ENCODE measurements at places on chromosomes 12 and 14.

DNA sequence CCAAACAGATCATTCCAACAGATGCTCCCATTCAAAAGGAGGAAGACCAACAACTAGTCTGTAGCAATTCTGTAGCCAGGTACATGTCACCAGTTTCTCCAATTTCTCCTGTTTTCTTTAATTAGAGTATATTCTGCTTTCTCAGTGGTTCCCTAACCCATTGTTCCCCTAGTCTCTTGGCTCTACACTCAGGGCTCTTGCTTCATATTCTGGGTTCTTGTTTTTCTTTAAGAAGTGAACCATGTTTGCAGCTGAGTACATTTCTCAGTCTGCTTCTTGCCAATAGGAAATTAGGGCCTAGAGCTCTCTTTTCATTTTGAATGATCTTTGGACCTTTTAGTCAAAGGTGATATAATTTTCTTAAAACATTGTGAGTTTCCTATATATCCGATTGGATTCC lies 29.4 kb upstream of the STXBP6 start:
- DNase-seq, result no peak

DNA sequence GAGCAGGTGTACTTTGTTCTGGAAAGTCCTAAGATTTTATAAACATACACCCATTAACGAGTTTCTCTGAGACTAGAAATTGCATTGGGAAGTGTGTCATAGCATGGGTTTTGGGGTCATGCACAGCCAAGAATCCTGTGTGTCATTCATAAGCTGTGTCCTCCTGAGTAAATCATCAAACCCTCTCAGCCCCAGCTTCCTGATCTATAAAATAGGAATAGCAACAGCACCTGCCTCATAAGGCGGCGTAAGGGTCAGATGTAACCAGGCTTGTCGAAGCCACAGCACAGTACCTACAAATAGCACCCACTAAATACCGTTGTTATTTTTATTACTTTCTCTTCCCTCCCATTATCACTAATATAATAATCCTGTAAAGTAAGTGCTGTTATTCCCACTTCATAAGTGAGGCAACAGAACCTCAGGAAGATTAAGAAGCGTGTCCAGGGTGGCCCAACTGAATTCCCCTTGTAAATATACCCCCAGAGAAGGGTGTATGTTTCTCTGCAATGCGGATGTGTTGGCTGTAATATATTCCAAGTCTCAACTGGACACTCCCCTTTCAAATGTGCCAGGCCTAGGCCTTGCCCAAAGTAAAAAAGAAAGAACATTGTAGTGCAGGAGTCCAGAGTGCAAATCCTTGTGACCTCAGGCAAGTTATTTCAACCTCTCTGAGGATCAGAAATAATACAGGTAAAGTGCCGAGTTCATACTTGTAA lies 188.3 kb upstream of the BCL2L14 start:
- DNase-seq, result no peak

DNA sequence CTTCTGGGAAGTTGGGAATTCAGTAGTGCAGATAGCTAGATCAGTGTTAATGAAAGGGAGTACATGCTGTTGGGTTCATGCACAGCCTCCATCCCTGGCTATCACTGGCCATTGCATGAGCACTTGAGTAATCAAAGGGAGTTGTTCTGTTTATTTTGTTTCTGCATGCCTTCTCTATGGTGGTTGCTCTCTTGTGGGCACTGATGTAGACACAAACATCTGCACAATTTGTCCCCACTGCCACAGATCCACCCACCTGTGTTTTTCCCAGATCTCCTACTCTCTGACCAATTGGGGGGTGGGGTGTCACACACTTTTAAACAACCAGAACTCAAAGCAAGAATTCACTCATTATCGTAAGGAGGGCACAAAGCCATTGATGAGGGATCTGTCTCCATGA lies 89.7 kb upstream of the DHRS4 start:
- no peak for DNase-seq

- no peak for DNase-seq
Observed at GRCh38 chr14:96037891-96038557, 1.1 kb upstream of the C14orf132 start.

GRCh38 chr14:80425686-80426085 lies 214.4 kb upstream of the DIO2 start:
- DNase-seq, result peak; percentile 67

DNA sequence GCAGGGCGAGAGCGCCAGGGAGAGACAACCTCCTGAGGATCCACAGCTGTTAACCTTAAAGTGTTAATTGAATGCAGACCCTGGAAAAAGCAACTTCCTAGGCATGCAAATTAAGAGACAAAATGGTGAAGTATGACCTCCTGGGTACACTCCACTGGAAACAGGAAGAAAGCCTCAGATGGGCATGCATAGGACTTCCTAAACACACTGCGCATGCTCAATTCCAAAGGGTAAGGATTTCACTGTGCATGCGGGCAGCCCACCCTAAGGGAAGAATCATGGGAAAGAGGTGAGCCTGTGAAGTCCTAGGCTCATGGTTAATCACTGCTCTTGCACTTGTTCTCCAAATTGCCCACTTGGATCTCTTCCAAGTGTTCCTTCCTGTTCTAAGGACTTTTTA lies 80.5 kb upstream of the CAPRIN2 start:
- DNase-seq, result no peak

DNA sequence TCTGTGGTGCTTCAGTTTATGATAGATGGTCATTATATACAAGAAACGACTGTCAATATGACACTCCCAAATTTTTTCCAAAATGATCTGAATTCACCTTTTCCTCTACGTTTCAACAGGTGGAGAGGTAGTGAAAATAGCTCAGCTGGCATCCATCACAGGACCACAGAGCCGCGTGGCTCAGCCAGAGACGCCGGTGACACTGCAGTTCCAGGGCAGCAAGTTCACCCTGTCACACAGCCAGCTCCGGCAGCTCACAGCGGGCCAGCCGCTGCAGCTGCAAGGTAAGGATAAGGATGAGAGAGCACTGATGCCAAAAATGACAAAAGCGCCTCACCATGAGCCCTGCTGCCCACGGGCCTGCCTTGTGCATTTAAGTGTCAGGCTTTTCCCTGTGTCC lies 73.9 kb downstream of the EP400 start:
- no peak for DNase-seq

DNA sequence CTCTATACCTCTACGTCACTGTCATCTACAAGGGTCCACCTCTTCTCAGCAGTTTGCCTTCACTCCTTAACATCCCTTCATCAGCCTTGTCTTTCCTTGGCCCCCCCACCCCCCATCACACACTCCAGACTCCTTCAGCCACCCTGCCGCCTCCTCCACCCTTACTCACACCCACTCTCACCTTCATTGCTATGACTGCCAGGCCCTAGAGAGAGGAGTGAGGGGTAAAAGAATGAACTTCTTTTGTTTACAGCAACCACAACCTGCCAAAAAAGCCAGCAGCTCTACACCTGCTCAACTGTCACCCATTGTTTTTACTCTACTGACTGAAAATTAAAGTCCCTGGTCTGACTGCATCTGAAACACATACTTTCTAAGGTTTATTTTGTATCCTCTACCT lies 112.8 kb downstream of the DUSP6 start:
- no peak for DNase-seq

GRCh38 chr12:115201966-115202365 lies 518.0 kb upstream of the TBX3 start:
- DNase-seq, result no peak

DNA sequence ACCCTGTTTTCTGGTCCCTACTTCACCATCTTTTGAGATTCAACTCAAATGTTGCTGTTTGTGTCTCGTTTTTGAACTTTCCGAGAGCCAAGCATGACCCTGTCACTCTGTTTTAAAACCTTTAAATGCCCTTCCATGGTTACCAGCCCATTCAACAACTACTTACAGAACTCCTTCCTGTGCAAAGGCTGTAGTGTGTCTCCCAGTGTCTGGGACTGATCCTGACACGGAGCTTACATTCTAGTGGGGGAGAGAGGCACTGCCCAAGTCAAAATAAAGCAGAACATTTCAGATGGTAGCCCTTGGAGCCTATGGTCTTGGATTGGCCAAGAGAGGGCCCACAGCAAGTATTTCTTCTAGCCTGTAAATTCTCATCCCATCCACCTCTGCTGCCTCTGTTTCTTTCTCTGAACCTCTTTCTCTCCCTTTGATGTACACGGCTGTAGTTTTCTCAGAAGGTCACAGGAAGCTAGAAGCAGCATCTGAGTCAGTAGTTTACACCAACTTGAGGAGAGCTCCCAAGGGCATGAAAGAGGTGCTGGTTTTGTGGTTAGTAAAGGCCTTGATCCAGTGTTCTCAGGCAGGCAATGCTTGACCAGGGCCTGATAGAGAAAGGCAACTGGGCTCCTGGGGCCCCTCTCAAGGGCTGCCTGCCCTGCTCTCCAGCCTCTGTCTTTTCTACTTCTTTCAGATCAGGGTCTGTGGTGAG lies 42.3 kb upstream of the SLC24A4 start:
- no peak for DNase-seq

- peak; percentile 50 for DNase-seq
Observed at GRCh38 chr14:64841121-64841651, 38.5 kb downstream of the SPTB start.

DNA sequence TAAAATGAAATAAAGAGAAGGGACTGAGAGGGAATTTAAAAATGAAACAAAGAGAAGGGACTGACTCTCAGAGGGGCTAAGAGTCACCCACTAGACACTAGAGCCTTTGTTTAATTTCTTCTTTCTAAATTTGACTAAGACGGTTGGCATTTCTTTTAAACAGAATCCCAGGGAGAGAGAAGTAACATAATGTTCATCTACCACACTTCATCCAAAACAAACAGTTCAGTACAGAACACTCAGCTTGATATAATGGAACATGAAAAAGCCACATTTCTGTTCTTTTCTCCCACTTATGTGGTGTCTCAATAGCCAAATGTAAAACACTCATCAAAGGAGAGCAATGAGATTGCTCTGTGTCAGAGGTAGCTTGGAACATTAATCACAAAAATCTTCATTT lies 10.1 kb upstream of the NT5DC3 start:
- peak; percentile 29 for DNase-seq

DNA sequence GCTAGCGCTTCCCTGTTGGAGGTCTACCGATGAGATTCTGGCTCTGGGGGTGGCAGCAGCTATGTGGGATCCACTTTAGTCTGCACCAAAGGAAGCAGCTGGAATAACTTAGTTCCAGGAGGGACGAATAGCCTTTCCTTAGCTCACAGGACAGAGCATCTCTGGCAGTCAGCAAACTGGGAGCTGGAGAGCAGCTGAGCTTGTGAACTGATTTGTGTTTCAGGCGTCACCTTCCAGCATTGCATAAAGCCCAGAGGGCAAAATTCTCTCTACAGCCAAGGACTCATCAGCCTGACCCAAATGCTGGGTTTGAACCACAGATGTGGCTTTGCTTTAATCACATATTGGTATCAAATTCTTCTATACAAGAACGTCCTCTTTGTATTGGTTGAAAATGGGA lies 81.9 kb upstream of the PELI2 start:
- DNase-seq, result no peak

DNA sequence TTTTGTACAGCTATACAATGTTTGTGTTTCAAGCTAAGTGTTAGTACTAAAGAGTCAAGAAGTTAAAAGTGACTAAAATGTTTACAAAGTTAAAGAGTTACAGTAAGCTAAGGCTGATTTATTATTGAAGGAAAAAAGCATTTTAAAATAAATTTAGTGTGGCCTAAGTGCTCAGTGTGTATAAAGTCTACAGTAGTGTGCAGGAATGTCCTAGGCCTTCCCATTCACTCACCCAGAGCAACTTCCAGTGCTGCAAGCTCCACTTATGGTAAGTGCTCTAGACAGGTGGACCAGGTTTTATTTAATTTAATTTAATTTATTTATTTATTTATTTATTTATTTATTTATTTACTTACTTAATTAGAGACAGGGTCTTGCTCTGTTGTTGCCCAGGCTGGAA lies 19.6 kb downstream of the DLK1 start:
- DNase-seq, result no peak

DNA sequence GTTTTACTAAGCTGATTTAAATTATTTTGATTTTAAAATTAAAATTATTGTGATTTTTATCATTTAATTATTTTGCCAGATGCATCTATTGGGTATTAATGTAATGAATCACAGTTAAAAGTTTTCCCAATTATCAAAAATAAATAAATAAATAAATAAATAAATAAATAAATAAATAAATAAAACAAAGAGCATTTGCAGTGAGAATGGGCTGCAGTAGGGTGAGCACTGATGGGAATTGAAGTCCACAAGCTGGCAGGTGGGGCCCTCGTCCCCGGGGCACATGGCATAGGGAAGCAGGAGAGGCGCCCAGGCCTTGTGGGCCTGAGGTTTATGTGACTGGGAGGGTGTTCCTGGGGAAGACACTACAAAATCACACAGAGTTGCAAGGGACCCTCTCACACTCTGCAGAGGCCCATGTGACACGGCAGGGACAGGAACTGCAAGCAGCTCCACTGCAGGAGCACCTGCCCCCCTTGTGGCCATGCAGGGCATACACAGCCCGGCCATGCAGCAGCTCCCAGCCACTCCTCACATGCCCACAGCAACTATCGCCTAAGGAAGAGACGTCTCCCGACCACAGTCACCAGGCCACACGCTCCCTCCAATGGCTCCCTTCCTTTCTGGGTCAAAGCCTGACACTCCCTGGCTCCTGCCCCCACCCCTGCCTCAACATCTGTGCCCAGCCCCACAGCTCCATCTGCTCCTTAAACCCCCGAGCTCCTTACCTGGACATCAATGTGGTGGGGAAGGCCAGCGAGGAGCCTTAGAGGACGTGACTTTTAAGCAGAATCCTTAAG lies 256.3 kb upstream of the SFSWAP start:
- DNase-seq, result no peak

- DNase-seq, result no peak
Observed at GRCh38 chr14:94011795-94012194, 14.3 kb upstream of the OTUB2 start.

- DNase-seq, result no peak
Observed at GRCh38 chr12:47078733-47079467, 521 bp upstream of the PCED1B start.
